ENCODE measurements at places on chromosomes 6 and 20.

- DNase-seq: no peak
Observed at GRCh38 chr6:130647246-130647645, 180.0 kb upstream of the SMLR1 start.

DNA sequence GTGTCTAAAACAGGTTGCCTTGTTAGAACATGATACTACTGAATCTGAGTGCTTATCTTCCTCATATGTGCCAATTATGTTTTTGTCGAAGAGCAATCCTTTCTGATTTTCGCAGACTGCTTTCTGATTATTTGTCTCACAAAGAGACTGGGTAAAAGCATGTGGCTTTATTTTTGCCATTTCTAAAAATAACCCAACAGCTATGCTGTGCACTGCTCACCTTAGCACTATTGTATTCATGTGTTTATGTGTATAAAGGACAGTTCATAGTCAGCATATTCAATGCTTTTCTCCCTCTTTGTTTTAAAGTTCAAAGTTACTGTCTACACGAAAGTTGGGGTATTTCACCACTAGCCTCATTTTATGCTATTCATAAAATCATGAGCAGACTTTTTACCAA is 127.0 kb downstream of the SGK1 start:
- DNase-seq: no peak

- DNase-seq: no peak
Observed at GRCh38 chr6:125793863-125794262, 3.1 kb downstream of the NCOA7 start.

GRCh38 chr20:37797669-37798175 is 103.9 kb downstream of the CTNNBL1 start:
- DNase-seq: no peak

Data from vagina (tissue), 2 donors.